ENCODE measurements at places on chromosomes 16 and 17. TPM values are rescaled to one million over a fixed set of nuclear protein-coding genes. Genes with fewer than 3 reads are reported as not detected.

The TMEM98 gene
- total RNA-seq, result 176 TPM

The KRTAP3-2 gene
- total RNA-seq, result not detected

The METRNL gene
- 41.5 TPM for total RNA-seq

The GRAPL gene
- total RNA-seq, result not detected

The RND2 gene
- total RNA-seq, result 4.1 TPM

The OR1A2 gene
- total RNA-seq, result not detected

The IL17C gene
- total RNA-seq, result not detected

The UTP4 gene
- 45.1 TPM for total RNA-seq

The C17orf50 gene
- total RNA-seq, result not detected

The TMC7 gene
- total RNA-seq, result not detected

The MT1G gene
- not detected for total RNA-seq

The OR4D1 gene
- total RNA-seq, result not detected

The CSNK2A2 gene
- total RNA-seq, result 62.1 TPM

The TOX3 gene
- not detected for total RNA-seq

The RAMP2 gene
- total RNA-seq, result 52.2 TPM

The TMEM235 gene
- total RNA-seq, result not detected

The SPATA32 gene
- not detected for total RNA-seq

The ABI3 gene
- total RNA-seq, result 18.5 TPM

The CCL23 gene
- total RNA-seq, result 42.1 TPM

The NPW gene
- total RNA-seq, result not detected

The SECTM1 gene
- 11.8 TPM for total RNA-seq

The PPL gene
- 39.6 TPM for total RNA-seq

The RPL38 gene
- total RNA-seq, result 1,052 TPM

The CCL17 gene
- total RNA-seq, result not detected

The MFAP4 gene
- total RNA-seq, result 89.9 TPM

The PRSS21 gene
- total RNA-seq, result not detected

The DHRS7C gene
- total RNA-seq, result not detected

The CDYL2 gene
- 2.3 TPM for total RNA-seq

The P4HB gene
- total RNA-seq, result 199 TPM

All from uterus (tissue), 4 donors.